Dermis blood vessel endothelial cell (primary cell): ENCODE measurements at places on chromosomes 13 and 19. TPM values are rescaled to one million over a fixed set of nuclear protein-coding genes. Genes with fewer than 3 reads are reported as not detected.

DNA sequence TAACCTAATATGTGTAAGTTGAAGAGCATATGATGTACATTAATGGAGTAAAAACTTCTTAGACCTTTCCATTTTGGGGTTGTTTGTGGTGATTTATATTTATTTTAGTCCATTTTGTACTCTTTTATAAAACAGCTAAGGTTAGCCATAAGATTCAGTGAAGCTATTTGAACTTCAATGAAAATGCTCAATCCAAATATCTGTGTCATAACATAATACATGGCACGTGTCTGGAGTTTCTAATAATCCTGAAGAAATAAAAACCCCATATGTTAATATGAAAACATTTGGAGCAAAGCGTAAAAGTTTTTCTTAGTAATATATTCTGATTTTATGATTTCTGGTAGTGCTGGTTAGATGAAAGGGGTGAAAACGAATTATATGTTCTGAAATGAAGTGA is 1729.7 kb downstream of the PCDH9 start:
- no peak for DNase-seq

GRCh38 chr19:45477713-45478453 is 10.1 kb downstream of the FOSB start:
- no peak for DNase-seq

- DNase-seq = no peak
Observed at GRCh38 chr13:75800545-75800944, 164.4 kb downstream of the LMO7 start.

- DNase-seq = no peak
Observed at GRCh38 chr19:27736225-27736624, 1476.7 kb downstream of the UQCRFS1 start.

DNA sequence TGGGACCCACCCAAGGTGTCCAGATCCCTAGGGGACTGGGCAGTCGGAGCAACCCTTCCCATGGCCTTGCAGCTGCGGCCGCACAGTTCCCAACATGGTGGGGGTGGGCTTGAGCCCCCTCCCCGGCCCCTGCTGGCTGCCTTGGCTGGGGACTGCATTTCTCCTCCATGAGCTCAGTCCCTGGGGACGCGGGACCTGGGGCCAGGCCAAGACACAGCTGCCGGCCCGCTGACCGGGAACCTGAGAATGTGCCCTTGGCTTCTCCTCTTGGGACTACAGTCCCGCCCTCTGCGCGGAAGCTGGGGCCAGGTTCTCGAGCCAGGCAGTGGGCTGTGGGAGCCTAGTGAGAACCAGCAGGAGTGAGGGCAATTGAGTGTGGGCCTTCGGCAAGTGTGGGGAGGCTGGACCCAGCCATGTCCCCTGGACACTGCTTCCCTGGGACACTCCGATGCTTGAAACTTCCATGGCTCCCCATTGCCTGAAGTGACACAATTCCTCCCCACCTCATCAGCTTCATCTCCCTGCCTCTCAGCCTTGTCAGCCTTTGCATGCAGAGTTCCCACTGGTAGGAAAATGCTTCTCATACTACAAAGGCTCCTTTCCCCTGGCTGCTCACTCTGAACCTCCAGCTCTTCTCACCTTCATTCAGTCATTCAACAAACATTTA is 13.1 kb upstream of the NOTCH3 start:
- DNase-seq = no peak

- DNase-seq = no peak
Observed at GRCh38 chr19:55095260-55096060, 19.8 kb downstream of the EPS8L1 start.

GRCh38 chr19:35008891-35009341 is 8.8 kb downstream of the GRAMD1A start:
- DNase-seq = no peak

The OVOL3 gene
- total RNA-seq = not detected in 2 replicates

- peak; percentile 45 for DNase-seq
Observed at GRCh38 chr13:76472916-76473315, 413.3 kb downstream of the KCTD12 start.

The ZGLP1 gene
- total RNA-seq = 0.47 and 1.4 TPM in 2 replicates

The CRX gene
- total RNA-seq = not detected in 2 replicates

The CYSLTR2 gene
- total RNA-seq = not detected in 2 replicates

The PRR36 gene
- not detected in 2 replicates for total RNA-seq

The NCR1 gene
- not detected in 2 replicates for total RNA-seq

DNA sequence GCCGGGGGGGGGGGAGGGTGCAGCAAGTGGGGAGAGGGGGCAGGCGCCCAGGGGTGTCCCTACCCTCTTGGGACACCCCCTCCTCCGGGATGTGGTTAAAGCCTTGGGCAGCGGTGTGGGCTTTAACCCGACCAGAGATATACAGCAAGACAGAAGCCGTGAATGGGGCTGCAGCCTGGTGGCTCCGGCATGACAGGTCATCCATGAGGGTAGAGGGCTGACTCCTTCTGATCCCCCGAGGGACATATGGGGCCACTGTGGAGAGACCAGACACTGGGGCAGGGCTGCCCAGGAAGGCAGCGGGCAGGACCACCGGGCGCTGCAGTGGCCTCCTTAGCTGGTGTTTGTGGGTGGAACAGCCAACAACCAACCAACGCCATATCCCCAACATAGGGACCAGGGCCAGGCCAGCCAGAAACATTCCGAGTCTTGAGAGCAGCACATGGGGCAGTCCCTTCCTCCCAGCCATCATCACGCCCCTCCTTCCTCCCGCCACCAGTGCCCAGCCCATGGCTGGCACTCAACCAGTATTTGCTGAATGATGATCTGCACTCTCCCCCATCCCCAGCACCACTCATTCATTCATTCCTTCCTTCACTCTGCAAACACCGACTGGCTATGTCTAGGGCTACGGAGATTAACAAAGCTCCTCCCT is 18.2 kb downstream of the ELAVL1 start:
- DNase-seq = no peak

The ADGRE2 gene
- total RNA-seq = 0.09 and 0.17 TPM in 2 replicates
